HuH-7.5 (cell line): ENCODE measurements at places on chromosomes 7 and 10.

GRCh38 chr10:90779548-90779947 lies 78.3 kb downstream of the HTR7 start:
- DNase-seq, result no peak

DNA sequence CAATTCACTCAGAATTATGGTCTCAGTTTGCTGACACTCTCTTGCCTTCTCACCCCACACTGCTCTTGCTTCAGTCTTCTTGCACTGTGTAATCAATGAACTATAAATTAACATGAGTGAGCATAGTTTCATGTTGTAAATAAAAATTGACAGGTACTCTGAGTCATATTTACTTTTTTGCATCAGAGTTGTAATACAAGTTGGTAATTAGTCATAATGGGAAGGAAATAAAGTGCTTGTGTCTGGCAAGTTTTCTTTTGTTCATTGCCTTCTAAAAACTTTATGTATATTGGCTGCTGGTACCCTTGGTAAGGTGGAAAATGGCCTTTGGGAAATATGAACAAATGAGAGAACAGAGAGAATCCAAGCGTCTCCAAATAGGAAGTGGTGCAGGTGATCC lies 169.3 kb upstream of the MAGI2 start:
- no peak for DNase-seq

- DNase-seq, result no peak
These were observed 31.1 kb downstream of the LMTK2 start for GRCh38 chr7:98137826-98138151.

DNA sequence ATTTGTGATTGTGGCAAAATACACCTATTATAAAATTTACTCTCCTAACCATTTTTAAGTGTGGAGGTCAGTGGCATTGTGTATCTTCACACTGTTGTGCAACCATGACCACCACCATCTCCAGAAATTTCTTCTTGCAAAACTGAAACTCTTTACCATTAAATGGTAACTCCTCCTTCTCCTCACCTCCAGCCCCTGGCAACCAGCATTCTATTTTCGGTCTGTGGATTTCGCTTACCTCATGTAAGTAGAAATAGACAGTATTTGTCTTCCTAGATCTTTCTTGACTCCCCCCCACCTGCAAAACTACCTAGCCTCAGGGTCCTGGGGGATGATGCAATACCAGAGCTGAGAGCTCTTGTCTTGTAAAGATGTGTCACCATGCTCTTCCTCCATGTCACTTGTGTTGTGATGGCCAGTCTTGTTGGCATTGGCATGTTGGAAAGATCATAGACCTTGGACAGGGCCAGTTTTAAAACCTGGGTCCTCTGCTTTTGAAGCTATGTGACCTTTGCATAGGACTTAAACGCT lies 71.1 kb upstream of the EMX2 start:
- DNase-seq, result no peak

GRCh38 chr10:5895804-5896203 lies 5.8 kb downstream of the FBH1 start:
- no peak for DNase-seq
